ENCODE measurements at places on chromosomes 11 and 22.
A peak's percentile ranks its signal among the peaks of the same experiment; 100 is the strongest.

GRCh38 chr22:31977141-31977841 lies 33.0 kb downstream of the YWHAH start:
- peak; percentile 21 for DNase-seq

DNA sequence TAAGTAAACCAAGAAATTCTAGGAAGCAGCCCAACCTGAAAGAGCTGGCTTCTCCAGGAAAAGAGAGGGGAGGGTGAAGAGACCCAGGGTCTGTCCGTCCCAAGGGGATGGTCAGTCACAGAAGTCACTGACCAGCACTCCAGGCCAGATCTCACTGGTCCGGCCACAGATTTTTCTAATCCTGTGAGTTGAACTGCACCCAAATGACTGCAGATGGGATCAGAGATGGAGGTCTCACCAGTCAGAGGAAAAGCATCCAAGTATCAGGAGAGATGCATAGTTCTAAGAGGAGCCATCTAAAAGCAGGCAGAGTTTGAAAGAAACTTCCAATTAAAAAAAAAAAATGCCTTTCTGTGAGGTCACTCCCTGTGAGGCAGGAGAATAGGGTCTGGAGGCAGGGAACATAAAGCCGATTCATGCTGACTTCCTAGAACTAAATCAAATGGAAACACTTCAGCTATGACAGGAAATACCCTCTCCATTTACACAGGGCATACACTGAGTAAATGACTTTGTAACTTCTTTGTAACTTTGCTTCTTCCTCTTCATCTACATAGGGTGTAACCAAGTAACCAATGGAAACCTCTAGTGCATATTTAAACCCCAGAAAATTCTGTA lies 144.5 kb downstream of the CCDC34 start:
- no peak for DNase-seq

DNA sequence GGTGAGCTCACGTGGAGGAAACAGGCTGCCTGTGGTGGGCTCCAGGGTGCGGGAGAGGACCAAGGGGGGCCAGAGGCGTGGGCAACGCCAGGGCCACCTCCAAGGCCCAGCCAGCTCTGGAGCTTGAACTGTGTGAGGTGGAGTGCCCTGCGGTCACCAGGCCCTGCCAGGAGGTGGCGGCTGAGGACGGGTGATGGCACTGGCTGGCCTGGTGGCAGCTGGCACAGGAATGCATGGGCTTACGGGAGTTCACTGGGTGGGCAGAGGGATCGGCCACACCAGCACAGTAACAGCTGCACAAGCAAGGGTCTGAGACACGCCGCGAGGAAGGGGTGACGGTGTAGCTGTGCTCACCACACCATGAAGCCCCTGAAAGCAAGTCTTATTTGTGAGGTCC lies 15.8 kb downstream of the TOLLIP start:
- no peak for DNase-seq

- DNase-seq, result no peak
Measured at GRCh38 chr22:46250783-46251125, 661 bp upstream of the CDPF1 start.

- DNase-seq, result no peak
Measured at GRCh38 chr22:25419247-25420113, 145.0 kb upstream of the GRK3 start.

- DNase-seq, result no peak
Measured at GRCh38 chr11:67996622-67997474, 7.0 kb downstream of the UNC93B1 start.

- no peak for DNase-seq
Measured at GRCh38 chr22:23682077-23682476, 8.7 kb upstream of the RGL4 start.

DNA sequence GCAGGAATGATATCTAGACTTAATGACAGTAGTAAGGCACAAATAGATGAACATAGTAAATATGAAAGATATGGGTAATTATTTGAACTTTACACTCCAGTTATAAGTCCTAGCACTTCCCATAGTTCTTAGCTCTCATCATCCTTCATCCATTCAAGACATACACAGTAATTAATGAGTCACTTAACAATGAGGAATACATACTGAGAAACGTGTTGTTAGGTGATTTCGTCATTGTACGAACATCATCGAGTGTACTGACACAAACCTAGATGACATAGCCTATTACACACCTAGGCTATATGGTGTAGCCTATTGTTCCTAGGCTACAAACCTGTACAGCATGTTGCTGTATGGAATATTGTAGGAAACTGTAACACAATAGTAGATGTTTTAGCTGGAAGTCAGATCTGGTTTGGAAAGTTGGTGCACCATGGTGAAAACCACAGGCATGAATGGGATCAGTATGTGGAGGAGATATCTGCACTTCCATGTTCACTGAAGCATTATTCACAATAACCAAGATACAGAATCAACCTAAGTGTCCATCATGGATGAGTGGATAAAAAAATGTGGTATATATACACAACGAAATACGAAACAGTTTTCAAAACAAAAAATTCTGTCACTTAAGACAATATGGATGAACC lies 229.9 kb upstream of the PITPNB start:
- DNase-seq, result no peak

DNA sequence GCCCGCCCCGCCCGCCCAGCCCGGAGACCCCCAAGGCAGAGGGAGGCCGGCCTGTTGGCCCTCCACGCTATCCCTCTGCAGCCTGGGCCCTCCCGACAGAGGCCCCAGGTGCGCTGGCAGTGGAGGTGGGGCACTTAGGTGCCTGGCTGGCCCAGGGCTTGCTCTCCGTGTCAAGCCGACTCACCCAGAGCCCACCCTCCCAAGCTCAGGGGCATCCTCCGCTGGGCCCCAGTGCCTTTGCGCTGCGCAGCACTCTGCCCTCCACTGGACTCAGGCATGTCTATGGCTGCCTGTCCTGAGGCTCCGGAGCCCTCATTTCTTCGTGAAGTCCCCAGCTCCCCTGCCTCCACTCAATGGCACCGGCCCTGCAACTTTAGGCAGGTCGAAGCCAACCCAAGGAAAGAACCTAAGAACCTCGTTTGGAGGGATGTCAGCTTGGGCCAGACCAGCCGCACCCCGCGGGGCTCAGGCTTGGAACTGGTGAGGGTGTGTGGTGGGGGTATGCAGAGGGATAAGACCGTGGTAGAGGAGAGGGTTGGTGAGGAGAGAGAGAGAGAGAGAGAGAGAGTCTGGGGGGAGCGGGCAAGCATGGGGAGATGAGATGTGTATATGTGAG lies 6.1 kb downstream of the SMIM45 start:
- no peak for DNase-seq

DNA sequence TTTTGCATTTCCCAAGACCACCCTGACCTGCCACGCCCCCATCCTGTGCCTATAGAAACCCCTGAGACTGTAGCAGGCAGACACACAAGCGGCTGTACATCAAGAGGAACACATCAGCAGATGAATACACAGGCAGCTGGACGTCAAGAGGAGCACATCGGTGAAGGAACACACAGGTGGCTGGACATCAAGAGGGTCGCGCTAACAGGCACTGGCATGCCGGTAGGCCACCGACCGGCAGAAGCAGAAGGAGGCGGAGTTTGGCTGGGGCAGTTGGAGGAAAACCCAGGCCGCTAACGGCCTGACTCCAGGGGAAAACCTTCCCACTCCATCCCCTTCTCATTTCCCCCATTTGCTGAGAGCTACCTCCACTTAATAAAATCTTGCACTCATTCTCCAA lies 5.4 kb upstream of the IPO7 start:
- no peak for DNase-seq

GRCh38 chr11:75376175-75376574 lies 23.1 kb upstream of the RPS3 start:
- no peak for DNase-seq

DNA sequence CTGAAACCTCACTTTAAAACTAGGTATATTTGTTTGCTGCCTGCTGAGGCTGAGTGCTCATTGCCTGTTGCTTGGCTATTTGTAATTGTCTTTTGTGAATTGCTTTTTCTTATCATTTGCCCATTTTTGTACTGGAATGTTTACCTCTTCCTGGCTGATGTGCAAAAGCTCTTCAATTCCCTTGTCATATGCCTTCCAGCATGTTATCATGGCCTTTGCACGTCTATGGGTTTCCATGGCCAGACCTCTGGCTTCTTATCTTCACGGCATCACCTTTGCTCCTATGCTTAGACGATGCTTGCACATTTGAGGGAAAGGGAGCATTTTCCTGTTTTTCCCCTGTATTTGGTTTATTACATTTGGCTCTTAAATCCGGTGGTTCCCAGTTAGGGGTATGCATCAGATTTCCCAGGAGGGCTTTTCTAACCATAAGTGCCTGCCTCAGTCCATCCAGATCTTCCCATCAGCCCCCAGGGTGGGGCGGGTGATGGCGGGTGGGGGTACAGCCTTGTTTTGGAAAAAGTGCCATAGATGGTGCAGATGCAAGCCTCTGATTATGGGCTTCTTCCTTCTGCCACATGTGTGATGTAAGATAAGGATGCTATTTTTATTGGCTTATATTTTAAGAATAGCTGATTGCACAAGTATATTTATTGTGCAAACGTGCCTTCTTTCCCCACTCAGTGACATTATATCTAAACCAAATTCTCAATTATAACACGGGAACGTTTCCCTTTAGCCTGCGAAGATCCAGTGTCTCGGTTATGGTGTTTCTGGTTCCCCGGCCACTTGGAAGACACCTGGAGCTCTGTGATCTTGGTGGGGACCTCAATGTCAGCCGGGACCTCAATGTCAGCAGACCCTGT lies 70.6 kb upstream of the SEPTIN5 start:
- DNase-seq, result no peak

- no peak for DNase-seq
Measured at GRCh38 chr22:22553735-22554586, 5.1 kb downstream of the PRAME start.

DNA sequence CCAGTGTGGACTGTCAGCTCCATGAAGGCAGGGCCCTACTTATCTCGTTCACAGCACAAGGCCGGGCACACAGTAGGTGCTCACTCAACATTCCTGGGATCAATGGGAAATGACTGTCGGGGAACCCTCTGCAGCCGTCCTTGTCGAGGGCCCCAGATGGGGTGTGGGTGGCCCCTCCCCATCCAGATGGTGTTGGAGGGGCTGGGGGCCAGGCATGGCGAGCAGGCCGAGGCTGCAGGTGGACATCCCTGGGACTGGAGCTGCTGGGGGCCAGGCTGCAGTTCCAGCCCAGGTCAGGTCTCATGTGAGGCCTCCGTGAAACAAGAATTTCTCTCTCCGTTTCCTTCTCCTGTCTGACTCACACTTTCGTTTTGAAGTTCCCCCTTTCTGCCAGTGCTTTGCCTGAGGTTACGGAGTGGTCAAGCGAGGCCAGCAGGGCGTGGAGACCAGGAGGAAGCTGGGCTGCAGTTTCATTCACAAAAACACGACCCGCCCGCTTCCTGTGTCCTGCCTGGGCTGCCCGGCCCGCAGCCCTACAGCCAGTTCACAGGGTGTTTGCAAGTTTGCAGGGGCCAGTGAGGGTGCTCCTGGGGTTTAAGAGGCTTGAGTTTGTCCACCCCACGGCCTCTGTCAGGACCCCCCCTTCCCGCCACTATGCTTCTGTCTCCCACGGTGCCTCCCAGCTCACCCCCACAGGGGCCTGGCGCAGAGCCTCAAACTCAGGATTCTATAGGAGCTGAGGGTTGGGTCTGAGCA lies 4.5 kb downstream of the MYEOV start:
- DNase-seq, result no peak

GRCh38 chr22:47288680-47289079 lies 526.2 kb downstream of the TBC1D22A start:
- no peak for DNase-seq

DNA sequence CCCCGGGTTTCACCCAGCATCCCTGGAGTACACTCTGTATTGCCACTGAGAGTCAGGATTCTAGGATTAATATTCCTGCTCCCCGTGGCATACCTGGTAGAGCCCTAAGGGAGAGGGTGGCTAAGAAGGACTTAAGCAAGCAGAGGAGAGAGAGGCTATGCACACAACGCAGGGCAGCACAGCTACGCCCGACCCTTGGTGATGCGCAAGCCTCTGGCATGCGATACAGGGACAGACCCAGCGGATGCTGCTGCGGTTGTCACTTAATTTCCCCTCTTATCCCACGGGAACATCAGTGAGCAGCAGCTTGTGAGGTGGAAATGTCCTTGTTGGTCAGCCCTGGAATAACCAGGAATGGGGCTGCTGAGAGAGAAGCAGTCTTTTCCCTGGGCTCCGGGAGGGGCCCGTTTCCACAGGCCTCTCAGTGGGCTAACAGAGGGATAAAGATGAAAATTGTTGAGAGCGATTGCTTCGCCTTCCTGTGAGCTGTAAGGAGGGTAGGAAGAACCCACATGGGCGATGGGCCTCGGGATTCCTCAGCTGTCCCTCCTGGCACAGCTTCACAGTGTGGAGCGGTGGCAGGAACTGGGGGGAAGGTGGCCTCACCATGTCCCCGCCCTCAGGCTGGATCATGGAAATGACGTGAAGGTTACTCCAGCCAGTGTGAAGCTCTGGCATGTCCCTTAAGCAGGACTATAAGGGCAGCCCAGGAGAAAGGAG lies 48.4 kb upstream of the RAB1B start:
- DNase-seq, result no peak
